ENCODE measurements at places on chromosomes 3 and 15.

GRCh38 chr15:89107984-89108383 lies 19.7 kb downstream of the ABHD2 start:
- no peak for DNase-seq

DNA sequence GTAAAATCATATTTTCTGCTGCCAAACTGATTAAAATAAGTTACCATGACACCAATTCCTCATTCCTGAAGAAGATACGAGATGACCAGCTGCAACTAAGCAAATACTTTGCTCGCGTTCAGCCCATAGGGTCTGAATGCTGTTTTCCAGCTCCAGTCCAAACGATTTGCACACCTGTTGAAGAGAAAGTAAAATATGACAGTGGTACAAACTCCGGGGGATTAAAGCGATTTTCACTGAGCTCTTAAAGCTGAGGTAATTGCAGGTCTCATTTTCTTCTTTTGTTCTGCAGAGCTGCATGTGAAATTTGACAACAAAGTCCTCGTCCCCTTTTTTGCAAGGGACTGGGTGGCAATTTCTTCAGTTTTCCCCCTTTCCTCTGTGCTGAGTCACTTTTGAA lies 118.4 kb downstream of the NR2F2 start:
- DNase-seq: no peak

DNA sequence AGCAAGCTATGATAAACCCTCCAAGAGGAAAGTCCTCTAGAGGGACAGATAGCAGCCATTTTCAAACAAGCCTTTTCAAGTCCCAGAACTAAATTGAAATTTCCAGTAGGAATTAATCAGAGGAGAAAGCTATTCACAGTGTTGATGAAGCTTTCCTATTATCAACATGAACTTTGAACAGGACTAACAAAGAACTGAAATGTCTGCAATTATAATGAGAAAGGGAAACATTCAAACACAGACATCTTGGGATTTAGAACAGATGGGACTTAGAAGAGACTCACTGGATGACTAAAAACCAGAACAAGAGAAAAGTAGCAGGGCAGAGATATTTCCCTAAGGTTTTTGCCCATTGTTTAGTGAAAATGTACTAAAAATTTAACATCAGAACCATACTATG lies 622.1 kb upstream of the UBE2E2 start:
- no peak for DNase-seq

GRCh38 chr3:194082743-194083636 lies 53.0 kb upstream of the HES1 start:
- DNase-seq: no peak

DNA sequence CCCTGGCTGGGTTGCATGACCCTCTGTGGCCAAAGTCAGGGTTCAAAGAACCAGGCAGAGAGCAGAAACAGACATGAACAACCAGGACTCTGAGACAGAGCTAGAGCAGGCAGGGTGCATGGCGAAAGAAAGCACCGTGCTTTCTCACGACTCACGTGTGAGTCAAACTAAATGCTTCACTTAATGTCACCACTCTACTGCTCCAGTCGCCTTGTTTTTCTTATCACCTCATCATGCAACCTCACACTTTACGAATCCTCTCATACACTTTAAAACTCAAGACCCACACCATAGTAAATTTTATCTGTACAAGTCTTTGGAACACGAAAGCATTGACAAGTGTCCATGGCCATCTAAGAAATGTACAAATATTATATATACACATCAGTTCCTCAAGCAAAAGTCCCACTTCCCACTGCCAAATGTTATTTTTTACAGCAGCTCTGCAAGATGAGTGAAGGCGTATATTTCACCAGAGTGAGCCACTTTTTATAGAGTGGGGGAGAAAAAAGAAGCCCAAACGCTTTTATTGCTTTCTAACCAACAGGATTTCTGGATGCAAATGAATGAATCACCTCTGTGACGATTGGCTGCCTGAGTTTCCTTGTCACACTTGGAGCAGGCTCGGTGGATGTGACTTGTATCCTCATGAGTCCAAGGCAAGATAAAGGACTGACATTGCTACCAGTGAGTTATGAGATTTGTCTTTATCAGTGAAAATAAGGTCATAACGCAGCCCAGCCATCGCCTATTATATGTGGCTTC lies 16.0 kb upstream of the MEGF11 start:
- no peak for DNase-seq
